ENCODE measurements at places on chromosomes 6 and 20.

GRCh38 chr6:142738035-142738396, 207.0 kb downstream of the HIVEP2 start:
- DNase-seq, result no peak

DNA sequence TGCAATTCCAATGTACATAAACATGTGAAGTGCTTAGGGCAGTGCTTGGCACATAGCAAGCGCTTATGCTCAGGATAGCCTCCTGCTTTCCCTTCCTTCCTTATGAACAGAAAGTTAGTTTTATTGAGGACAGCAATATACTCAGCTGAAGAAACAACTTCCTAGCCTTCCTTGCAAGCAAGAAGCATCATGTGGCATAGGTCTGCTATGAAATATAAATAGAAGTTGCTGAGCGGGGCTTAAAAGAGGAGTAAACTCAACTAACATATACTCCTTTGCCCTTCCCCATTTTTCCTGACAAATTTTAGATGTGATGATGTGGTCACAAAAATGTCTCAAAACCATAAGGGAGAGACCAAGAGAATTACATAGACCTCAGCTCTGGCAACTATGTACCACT, 98.9 kb downstream of the KIF16B start:
- DNase-seq, result no peak

GRCh38 chr6:10542213-10542612, 21.1 kb downstream of the GCNT2 start:
- DNase-seq, result no peak

GRCh38 chr6:125255201-125255600, 46.6 kb downstream of the HDDC2 start:
- no peak for DNase-seq

DNA sequence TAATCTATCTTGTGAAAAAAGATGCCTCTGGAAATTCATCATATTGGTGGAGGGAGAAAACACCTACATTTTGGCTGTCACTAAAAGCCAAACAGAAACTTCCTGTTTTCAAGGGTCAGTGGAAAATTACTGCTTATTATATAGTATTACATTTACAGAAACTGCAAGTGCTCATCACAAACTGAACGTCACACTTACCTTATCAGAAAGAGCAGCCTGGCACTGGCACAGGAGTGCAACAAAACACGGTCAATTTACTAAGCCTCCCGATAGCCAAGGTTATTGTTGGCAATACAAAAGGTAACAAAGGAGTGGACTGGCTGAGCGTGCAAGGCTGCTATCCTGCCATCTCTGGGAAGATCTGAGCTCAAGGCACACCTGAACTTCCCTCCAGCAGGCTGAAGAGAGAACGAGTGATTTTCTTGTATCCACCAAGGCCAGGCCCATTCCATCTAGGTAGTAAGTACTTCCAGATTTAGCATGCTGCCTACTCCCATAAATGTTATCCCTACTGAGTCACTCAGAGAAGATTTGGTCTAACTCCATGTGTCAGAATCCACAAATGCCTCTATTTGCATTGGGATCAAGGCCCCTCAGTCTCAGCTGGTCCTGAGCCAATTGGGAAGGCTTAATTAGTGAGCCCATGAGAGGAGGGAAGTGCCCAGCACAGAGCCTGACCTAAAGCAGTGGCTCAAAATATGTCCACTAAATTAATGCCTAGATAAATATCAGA, 399.8 kb downstream of the BTBD9 start:
- no peak for DNase-seq

DNA sequence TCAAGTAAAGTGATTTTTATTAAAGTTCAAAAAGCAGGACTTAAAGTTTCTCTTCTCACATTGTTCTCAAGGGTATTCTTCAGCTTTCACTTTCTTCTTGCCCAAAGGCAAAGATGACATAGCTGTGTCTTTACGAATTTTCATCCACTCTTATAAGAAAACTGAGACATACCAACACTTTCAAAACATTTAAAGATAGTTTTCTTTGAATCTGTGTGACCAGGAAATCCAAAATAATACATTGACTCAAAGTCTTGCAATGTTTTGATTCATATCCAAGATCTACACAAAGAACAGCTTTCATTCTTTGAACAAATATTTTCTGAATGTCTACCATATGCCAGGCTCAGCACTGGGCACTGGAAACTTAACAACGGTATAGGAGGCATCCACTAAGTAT, 117.9 kb downstream of the SIM1 start:
- DNase-seq, result no peak

DNA sequence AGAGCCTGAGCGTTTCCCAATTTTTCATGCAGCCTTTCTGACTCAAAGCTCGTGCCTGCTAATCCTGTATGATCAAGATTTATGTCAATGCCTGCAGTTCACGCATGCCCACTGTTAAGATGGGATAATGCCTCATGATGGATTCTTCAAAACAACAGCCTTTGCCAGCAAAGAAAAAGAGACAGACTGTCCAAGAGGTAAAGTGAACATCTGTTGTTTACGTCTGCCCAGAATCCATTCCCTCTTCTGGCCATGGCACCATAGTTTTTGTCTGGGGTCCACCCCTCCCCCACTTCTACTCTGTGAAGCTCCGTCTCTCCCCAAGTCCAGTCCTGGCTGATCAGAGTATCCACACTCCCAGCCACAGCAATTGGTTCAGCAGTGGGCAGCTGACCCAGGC, 91.9 kb upstream of the EYA2 start:
- DNase-seq, result no peak

DNA sequence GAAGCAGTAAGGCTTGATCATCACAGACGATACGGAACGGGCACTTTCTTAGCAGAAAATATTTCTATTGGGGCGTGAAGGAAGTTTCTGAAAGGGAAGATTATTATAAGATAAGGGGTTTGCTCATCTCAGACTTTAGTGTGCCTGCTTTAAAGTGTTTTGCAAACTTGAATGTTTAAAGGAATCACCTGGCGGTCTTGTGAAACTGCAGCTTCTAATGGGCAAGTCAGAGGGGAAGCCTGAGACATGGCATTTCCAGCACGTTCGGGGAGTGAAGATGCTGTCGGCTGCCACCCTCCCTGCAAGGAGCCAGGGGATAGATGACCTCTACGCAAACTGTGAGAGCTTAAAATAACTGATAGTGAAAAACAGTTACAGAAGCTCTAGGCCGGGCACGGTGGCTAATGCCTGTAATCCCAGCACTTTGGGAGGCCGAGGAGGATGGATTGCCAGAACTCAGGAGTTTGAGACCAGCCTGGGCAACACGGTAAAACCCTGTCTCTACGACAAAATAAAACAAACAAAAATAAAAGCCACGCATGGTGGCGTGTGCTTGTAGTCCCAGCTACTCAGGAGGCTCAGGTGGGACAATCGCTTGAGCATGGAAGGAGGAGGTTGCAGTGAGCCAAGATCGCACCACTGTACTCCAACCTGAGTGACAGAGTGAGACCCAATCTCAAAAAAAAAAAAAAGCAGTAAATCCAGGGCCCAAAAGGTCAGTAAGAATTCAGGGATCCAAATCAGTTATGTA, 2.3 kb upstream of the KIF16B start:
- no peak for DNase-seq

DNA sequence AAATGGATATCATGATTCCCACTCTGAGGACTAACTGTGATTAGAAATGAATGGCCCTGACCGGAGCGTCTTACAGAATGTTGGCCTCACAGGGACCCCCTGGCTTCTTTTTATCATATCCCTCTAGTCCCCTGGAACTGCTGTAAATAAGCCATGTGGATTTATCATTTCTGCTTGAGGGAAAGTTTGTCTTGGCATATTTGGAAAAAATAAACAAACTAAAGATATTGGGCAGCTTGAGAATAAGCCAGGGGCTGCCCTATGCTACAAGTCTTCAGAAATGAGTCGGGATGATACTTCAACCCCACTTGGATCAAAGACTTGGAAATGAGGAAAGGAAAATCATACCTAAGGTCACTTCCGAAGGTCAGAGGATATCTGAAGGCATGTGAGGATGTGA, 179.1 kb downstream of the THBS2 start:
- no peak for DNase-seq

DNA sequence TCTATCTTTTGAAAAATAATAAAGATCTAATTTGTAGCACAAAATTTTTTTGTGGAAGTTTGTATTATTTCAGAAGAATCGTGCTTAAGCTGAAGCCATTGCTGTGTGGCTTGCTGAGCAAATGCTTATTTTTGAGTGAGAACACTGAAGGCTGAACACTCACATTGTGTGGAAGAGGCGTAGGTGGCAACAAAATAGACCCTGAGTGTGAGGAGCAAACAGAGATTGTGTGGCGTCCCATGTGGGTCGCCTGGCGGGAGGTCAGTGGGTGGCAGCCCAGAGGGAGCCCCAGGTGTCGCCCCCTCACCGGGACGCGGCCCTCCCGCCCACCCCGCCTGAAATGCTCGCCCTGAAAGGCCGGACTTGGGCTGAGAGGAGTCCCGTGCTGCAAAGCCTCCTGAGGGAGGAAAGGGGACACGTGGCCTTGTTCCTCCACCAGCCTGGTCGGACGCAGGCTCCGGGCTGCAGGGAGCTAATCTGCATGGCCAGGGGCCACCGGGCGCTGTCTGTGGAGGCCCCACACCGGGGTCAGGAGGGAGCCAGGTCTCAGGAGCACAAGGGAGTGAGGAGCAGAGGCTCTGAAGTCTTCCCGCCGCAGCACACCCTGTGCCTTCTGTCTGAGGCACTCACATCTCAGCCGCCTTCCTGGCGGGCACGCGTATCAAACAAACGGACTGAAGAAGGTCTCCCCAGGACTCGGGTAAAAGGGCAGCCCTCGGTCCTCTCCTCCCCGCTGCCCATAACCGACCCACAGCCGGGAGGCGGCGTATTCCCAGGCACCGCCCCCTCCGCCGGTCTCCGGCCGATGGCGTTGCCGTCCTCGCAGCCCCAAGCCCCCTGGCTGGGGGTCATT, 15.9 kb downstream of the DDO start:
- no peak for DNase-seq

DNA sequence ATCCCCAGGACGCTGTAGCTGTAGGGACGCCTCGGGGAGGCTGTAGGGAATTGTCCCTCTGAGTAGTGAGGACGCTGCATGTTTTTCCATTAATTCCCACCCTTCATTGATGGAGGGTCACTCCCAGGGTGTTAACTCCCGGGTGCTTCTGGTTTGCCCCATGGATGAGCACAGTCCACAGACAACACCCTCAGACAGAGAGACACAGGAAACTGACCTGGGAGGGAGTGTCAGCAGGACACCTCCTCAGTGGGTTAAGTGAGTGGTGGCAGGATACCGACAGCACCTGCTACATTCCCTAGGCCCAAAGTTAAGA, 53.5 kb downstream of the LINC00237 start:
- DNase-seq, result no peak

GRCh38 chr6:42193491-42193894, 1.3 kb downstream of the GUCA1B start:
- DNase-seq, result no peak

- no peak for DNase-seq
Measured at GRCh38 chr6:33854572-33855030, 50.8 kb upstream of the MLN start.

DNA sequence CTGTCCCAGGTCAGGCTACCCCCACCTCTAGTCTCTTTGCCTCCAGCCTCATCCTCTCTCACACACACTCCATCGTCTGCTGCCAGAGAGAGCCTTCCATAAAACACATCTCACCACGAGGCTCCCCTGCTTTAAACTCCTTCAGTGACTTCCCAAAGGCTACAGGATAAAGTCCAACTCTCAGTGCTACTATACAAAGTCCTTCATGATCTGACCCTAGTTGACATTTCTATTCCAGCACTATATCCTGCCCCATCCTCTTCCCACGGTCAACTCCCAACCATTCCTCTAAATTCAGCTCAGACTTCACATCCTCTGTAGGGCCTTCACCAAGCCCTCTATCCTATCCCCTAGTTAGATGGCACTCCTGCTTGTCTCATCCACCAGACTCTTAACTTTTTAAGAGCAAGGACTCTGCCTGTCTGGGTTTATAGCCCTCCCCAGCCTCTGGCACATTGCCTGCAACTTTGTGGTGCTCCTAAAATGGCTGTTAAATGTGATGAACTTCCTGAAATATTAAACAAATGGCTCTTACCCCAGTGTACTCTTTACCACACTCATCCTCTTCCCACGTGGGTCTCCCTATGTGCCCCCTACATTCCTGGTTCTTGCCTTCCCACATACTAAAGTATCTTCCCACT, 36.1 kb downstream of the KIF16B start:
- DNase-seq, result no peak

- no peak for DNase-seq
Measured at GRCh38 chr6:80537118-80537972, 430.9 kb downstream of the BCKDHB start.

DNA sequence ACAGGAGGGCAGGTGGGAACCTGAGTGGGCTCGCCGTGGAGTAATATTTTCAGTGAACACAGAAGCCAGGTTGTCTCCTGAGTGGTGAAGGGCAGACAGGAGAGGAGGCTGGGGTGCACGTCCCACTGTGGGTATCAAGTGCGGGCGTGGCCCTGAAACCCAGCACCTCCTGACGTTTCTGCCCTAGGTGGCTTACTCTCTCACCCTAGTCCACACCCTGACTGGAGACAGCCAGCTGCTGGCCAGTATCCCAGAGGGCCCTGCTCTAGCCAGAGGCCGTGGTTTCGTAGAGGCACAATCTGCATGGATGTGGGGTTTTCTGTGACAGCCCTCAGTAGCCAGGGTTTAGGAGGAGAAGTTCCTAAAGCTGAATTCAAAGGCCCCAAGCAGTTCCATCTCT, 86.7 kb downstream of the TRERF1 start:
- no peak for DNase-seq

DNA sequence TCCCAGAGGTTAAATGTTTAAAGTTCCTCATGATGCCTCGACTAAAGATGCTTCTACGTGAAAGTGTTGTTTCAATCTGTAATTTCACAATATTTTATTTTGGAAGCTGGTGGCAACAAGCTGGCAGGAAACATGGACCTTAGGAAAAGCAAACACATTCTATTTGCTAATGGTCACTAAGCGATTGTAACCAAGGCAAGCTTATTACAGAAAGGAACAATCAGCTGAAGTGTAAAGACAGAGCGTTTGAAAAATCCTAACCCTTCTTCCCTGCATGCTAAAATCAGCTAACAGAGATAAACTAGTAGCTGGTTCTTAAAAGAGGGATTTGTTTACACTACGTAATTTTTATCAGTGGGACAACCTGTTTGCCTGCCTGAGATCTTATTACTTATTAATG, 50.0 kb downstream of the IL20RA start:
- DNase-seq, result no peak

GRCh38 chr6:12911427-12911826, 194.9 kb downstream of the PHACTR1 start:
- no peak for DNase-seq

- DNase-seq, result peak; percentile 13
Measured at GRCh38 chr6:113137426-113137825, 719.7 kb upstream of the MARCKS start.

Data from WTC11 (cell line).